Stimulated activated CD4-positive, alpha-beta T cell treated with anti-CD3 and anti-CD28 coated beads, Interleukin-15, amount 100 ng/mL, for 1 hour (primary cell): ENCODE measurements at places on chromosomes 5 and 9.

GRCh38 chr9:4994166-4994890, 9.3 kb downstream of the JAK2 start:
- DNase-seq: no peak

DNA sequence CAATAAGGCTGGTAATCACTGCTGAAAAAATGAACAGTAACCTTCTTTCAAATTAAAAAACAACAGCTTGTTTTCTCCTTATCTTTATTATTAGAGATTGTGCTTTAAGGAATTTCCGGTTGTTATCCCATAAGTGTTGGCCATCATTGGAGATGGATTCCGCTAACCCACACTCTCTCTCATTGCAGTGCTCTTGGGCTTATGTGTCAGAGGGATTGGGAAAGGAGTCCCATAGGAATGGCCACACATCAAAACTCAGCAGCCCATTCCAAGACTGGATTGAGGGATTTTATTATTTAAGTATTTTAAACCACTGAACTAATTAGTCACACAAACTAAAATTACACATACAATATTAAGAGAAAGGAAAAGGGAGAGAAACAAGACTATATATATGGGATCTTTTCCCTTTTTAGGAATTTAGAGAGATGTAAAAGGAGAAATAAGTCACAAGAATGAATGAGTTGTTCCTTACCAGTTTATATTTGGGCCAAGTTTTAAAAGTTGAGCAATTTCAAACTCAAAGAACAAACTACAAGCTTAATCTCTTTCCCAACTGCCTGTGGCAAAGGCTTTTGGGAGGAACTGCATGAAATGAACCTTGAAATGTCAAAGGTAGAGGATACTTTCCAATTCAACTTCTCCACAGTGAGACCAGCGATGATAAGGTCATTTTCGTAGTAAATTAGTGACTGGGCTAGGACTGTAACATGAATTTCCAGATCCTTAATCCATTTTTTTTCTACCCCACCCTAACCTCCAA, 2.4 kb downstream of the SPINK6 start:
- DNase-seq: no peak

- DNase-seq: no peak
These were observed 28.7 kb downstream of the DNAJC21 start for GRCh38 chr5:34957857-34958690.

DNA sequence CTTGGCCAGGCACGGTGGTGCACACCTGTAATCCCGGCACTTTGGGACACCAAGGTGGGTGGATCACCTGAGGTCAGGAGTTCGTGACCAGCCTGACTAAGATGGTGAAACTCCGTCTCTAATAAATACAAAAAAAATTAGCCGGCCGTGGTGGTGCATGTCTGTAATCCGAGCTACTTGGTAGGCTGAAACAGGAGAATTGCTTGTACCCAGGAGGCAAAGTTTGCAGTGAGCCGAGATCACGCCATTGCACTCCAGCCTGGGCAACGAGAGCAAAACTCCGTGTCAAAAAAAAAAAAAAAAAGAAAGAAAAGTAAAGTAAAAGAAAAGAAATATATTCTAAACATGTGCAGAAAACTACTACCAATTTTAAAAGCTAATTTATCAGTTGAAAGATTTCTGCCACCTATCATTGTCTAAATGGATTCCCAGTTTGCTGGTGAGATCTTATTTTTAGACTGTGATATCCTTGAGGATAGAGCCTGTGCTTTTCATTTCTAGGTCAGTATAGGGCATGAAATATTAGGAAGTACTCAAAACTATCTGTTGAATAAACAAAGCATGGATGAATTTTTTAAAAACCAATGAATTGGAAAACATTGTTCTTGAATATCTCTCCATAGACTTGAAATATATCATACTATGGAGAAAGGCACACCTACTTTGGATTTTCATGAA, 86.9 kb downstream of the NFIB start:
- no peak for DNase-seq

DNA sequence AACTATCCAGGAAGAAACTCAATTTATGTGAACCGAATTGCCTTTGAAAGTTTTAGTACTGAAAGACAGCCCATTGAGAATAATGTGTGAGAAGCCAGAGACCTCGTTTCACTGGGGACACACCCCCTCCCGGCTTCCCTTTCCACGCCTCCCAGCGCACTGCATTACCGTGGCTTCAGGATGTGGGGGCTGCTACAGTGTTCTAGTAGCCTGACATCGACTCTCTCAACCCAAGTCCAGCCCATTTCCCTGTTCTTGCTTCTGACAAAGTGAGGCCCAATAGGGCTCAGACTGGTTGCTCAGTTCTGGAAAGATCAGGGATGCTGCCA, 3.5 kb downstream of the PAX5 start:
- DNase-seq: no peak

- DNase-seq: no peak
These were observed 36.7 kb downstream of the CCDC192 start for GRCh38 chr5:127739807-127740384.

- DNase-seq: no peak
These were observed 273.9 kb downstream of the GADD45G start for GRCh38 chr9:89878687-89879086.

DNA sequence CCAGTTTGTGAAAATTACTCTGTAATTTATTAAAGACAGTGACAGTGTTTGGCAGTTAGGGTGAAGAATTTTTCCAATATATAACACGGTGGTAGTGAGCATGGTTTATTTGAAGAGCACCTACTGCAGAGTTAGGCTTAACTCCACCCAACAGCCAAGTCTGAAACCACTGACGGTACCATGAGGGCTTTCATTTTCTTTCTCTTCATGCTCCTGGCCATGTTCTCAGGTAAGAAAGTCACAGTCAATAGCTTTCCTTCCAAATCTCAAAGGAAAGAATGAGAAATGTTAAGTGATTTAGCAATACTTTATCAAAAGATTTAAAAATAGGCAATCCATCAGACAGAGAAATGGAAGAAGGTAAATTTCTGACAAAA, at the start of gene MARCOL:
Gene MARCOL (plus strand): TSS at position 108 of the 377 bp plus-strand sequence. CDS start 73 bp downstream, at position 181.
- DNase-seq: no peak

- no peak for DNase-seq
These were observed 1.1 kb downstream of the SSNA1 start for GRCh38 chr9:137189297-137190295.

- DNase-seq: no peak
These were observed 134.0 kb downstream of the SNX18 start for GRCh38 chr5:54651482-54652076.

DNA sequence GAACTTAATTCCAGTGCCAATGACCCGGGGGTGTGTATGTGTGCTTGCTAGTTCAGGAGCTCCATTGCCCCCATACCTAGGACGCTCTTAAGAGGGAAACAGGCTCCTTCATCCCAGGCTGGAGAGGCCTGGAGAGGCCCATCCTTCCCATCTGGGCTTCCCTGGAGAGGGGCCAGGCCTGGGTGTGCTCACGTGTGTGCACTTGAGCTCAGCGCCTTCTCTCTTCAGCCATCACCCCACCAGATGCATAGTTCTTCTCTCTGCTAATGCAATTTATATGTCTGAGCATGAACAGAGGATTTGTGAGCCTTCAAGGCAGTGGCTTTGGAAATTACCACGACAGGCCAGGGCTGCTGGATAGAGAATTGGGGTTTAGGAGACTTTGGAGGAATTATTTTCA, 48.6 kb upstream of the SHB start:
- no peak for DNase-seq

DNA sequence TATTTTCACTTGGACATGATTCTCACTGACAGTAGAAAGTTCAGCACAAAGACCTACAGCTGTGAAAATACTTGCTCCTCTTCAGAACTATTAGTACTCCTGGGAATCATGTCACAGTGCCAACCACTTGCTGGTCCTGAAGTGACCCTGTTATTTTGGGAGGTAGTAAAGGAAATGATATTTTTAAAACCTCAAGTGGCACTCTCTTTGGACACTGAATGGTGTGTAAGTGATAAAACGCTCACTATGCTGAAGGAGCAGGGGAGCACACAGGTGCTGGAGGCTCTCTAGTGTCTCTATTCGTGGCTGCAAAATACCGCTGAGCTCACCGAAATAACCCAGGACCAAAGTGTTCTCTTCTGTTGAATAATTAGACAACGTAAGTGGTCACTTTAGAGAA, 76.9 kb upstream of the SPATA31D4 start:
- no peak for DNase-seq

GRCh38 chr5:57094753-57095683, 78.8 kb upstream of the GPBP1 start:
- no peak for DNase-seq

DNA sequence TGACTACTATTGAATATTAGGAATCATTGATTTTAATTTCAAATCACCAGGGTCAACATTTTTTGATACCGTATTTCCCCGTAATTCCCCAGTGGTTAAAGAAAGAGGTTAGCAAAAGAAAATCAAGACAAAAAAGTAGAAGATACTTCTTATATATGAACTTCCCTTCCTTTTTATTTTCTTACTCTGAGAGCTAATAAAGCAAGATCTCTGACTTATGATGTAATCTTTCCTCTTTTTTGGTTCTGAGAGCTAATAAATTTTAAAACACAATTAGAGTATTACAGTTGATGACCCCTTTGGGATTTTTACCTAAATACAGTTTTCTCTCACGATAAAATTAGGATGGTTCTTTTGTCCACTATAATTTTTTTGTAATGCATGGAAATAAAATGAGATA, 9.2 kb upstream of the FYB1 start:
- no peak for DNase-seq

DNA sequence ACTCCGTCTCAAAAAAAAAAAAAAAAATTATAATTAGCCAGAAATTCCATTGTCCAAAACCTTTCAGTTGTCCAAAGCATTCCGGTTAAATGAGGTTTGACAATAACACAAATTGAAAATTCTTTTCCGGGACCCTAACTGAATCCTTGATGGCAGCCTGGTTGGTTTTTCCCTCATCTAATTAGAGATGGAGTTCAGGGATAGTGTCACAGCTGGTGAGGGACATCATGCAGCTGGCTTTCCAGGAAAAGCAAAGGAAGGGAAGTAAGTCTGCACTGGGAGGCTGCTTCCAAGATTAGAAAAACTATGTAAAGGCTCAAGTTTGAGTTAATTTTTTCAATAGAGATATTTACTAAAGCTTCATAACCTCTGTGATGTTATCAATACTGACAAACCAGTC, 195.4 kb downstream of the ADAMTS12 start:
- DNase-seq: no peak

- no peak for DNase-seq
These were observed 271.8 kb downstream of the TRIM32 start for GRCh38 chr9:116958881-116959280.

DNA sequence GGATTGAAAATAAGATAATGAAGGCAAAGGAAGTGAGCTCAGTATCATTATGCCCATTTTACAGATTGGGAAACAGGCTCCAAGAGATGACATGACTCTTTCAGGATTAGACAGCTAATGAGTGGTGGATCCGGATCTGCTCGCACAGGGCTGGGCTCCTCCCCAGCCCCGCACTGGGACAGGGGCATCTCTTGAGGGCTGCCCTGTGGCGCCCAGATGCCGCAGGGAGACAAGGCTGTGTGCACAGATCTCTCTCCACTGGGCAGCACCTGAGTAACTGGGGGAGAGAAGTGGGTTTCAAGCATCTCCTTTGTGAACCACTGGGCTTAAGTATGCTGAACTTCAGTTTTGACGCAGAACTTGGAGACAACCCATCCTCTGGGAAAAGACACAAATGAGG, 43.9 kb downstream of the ADAMTS2 start:
- no peak for DNase-seq

GRCh38 chr5:176724472-176724871, 77.2 kb downstream of the TSPAN17 start:
- DNase-seq: no peak

GRCh38 chr9:137666513-137666822, 47.7 kb downstream of the EHMT1 start:
- no peak for DNase-seq

DNA sequence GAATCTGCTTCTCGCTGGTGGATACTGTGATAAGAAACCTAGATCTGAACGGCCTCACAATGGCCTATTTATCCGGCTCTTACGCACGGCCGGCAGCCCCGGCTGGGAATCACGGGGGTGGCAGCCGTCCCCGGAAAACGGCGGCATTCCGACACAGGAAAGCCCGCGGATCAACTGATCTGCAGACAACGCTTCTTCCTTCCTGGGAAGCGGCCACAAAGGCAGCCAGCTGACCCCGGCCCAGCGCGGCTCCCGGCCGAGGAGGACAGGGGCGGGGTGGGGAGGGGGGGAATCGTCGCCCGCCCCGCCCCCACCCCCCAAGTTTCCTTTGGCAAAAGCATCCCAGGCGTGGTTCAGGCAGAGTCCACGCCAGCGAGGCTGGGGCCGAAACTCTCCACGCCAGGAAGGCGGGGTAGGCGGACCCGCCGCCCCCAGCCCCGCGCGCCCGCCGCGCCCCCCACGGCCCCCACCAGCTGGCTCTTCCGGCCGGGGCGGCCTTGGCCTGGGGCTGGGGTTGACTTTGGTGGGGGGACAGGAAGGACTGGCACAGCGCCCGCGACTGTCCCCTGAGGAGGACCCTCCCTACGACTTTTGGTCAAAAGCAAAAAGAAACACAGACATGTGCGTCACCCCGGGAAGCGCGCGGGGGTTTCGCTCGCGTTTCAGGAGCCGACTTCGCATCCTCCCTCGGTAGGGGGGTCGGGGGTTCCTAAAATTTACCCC, 247.7 kb upstream of the ANKRD55 start:
- no peak for DNase-seq

GRCh38 chr5:149731332-149731616, 1.2 kb downstream of the PPARGC1B start:
- DNase-seq: no peak

DNA sequence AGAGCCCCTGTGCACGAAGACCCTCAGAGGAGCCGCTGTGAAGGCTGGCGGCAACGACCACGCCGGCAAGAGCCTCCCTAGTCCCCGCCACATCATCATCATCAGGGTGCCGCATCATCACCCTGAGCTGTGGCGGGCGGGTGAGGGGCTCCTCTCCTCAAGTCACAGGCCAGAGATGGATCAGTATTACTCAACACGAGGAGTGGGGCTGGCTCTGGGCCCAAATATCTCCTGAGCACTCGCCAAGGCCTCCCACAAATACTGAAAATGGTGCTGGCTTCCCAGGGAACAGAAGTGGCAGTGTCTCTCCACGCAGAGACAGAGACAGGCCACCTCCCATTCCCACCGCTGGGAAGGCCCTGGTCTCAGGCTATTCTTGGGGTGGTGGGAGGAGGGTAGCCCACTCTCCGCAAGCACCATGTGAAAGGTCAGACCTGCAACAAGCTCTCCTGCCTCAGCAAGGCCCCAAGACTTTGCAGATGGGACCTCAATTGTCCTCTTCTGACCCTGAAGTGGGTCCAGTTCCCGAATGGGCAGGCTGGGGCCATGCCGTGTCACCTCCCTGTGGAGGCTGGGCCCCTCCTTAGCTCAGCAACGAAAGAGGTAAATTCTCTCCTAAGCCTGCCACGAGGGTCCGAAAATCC, 39.3 kb upstream of the ZNF354A start:
- no peak for DNase-seq

GRCh38 chr5:73094415-73094814, 26.0 kb upstream of the TMEM171 start:
- DNase-seq: no peak

DNA sequence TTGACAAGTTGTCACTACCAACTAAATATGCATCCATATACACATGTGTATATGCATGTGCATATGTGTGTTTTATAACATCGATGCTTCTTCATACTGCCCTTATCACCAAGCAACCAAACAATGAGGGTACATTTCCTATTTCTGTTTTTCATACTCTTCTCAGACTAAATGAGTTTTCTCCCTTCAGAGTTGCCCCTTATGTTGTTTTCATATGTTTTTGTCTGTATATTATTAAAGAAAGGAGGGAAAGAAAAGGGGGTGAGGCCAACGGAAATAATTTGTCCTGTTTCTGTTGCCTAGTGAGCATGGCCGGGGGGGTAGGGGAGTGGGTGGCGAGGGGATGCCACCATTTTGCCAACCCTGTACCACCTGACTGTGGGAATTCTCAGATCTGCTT, 28.8 kb upstream of the NFIB start:
- DNase-seq: no peak

- DNase-seq: no peak
These were observed 36.7 kb downstream of the NDFIP1 start for GRCh38 chr5:142145106-142145900.
